ENCODE measurements at places on chromosomes 16 and 17.

DNA sequence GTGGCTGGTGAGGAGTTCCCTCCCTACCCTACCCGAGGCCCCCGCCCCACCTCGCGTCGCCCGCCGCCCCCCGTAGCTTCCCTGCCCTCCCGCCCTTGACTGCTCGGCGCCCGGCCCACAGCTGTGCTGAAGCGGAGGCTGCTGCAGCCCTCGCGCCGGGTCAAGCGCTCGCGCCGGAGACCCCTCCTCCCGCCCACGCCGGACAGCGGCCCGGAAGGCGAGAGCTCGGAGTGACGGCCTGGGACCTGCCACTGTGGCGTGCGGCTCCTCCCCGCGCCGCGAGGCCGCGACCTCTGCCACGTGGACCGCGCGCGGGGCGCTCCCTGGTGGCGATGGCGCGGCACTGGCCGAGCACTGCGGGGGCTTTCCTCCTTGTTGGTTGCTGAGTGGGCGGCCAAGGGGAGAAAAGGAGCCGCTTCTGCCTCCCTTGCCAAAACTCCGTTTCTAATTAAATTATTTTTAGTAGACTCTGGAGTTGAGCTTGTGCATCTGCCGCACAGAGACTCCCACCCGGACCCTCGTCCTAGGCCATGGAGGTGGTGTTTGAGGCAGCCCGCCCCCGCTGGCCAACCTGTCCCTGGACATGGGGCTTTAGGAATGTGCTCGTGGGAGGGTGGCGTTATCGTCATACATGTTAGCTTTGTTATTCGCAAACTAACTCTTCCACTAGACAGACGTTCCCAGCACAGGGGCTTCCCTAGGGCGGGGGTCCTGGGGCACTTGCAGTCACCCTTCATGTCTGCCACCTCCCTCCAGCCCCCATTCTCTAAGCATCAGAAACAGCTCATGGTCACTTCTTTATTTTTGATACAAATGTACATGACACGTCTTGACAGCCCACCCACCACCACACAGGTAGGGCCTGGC lies 4.4 kb downstream of the TP53I13 start:
- DNase-seq = peak; percentile 63

- no peak for DNase-seq
Observed at GRCh38 chr17:75672011-75672410, 4.9 kb downstream of the SAP30BP start.

- peak; percentile 55 for DNase-seq
Observed at GRCh38 chr17:41814195-41814594, 1.4 kb downstream of the FKBP10 start.

DNA sequence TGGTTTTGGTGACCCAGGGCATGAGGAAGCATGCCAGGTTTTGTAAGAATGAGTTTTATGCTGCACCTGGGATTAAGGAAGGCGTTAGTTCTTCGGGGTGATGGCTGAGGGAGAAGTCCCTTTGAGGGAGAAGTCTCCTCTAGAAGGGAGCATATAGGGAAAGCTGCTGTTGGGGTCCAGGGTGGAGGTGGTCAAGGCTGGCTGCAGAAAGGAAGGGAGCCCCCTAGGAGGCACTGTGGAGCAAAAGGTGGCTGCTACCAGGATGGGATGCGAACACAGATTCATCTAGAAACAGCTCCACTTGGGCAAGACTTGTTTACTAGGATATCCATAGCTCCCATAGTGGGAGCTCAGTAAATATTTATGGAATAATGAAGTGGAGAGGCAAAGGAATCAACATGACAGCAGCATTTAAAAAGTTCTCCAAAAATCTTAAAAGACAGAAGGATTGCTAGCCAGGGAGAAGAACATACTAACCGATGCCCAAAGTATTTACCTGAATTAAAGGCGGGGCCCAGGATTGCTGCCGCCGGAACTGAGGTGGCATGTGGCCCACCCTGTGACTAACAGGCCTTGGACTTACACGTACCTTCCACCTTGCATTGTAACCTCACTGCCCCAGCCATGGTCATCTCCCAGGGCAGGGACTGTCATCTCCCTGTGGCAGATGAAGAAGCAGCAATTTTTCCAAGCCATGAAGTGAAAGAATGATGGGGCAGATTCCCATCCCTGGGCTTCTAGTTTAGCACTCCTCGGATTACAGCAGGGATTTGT lies 7.1 kb upstream of the LPCAT2 start:
- DNase-seq = no peak

DNA sequence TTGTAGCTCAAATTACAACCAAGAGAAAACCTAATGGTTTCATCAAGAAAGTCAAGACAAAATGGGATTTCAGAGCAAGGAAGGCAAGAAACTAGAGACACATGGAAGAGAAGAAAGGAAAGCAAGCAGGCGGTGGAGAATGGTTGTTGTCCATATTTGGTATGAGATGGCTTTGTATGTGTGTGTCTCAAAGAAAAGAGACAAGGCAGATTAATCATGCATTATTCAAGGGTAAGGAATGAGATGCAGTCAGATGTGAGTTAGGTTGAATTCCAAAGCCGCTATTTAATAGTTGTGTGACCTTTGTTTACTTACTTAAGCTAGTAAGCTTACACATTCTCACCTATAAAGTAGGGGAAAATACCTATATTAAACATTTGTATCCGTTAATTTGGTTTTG lies 1029.6 kb downstream of the CDH11 start:
- DNase-seq = peak; percentile 64

- peak; percentile 78 for DNase-seq
Observed at GRCh38 chr16:85767531-85767930, 16.6 kb upstream of the C16orf74 start.

- DNase-seq = peak; percentile 84
Observed at GRCh38 chr17:29710891-29711418, 88.2 kb upstream of the CORO6 start.

- no peak for DNase-seq
Observed at GRCh38 chr16:10663146-10663545, 31.6 kb downstream of the TEKT5 start.

GRCh38 chr17:77373299-77374169 lies 232.8 kb downstream of the SEC14L1 start:
- no peak for DNase-seq

DNA sequence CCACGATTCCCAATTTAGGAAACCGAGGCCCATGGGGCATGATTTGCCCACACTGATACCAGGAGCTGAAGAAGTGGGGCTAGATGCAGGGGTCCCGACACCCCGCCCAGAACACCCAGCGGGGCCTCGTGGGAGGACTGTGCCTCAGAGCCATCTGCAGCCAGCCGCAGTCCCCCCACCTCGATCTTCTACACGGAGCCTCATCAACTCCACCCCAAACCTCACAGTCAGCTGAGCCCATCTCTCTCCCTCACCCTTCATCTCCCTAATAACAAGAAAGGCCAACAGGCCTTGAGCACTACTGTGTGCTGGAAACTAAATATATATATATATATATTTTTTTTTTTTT lies 4.2 kb downstream of the ITGAE start:
- no peak for DNase-seq

- DNase-seq = no peak
Observed at GRCh38 chr16:2777903-2778629, 986 bp upstream of the ELOB start.

DNA sequence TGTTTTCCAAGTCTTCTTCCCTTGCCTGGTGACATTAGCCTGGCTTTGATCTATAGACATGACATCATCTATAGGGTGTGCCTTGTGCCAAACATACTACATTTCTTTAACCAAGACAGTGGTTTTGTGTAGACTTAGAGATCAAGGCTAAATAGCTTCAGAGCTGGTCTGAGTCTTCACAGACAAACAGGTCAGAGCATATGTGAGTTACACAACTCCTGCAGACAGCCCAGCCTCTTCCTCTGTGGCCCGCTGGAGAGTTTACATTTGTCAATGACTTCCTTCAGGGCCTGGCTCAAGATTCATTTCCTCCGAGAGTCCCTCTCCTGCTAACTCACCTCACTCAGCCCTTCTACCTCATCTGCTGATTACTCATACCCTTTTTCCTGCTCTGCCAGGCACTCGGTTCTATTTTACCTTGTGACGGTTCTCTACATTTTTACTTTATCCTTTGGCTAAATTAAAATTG lies 73.1 kb upstream of the TANC2 start:
- peak; percentile 86 for DNase-seq

GRCh38 chr17:79966681-79967080 lies 69.0 kb downstream of the TBC1D16 start:
- DNase-seq = no peak

DNA sequence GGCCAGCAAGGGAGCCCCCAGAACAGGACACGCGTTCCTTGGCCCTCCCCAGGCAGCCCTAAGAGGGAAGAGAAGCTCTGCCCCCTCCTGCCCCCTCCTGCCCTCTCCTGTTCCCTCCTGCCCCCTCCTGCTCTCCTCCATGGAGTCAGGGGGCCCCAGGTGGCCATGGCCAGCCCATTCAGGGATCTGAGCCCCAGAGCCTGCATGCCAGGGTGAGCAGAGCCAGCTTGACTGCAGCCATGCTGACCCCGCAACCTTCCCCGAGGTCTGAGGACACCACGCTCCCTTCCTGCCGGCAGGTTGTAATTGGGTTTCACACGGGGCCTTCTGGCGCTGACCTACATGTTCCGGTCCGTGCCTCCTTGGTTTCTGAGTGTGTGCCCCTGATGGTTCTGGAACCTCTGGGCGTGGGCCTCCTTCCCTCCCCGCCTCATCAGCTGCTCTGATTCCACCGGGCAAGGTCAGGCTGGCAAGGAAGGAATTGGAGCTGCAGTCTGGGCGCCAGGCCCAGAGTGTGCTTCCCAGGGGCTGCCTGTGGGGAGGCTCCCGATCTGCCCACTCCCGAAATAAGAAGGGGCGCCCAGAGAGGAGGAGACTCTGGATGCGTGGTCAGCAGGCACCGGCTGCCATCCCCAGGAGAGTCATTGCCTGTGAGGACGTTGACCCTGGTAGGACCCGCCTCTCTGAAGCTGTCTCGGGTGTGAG lies 23.7 kb upstream of the NPTX1 start:
- no peak for DNase-seq

DNA sequence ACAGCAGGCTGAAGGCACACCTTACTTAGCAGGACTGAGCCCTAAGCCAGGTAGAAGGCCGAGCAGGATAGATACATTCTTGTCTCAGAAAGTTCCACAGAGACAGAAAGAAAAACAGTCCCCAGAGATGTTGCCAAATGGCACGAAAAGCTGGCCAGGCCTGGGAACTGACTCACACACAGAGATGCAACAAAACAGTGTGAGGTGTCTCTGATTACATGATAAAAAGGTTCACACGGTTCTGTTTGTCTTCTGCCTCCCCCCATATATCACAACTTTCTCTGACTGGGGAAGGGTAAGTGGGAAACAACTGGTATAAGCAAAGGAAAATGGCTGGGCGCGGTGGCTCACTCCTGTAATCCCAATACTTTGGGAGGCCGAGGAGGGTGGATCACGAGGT lies 1.7 kb downstream of the WBP2 start:
- peak; percentile 63 for DNase-seq

DNA sequence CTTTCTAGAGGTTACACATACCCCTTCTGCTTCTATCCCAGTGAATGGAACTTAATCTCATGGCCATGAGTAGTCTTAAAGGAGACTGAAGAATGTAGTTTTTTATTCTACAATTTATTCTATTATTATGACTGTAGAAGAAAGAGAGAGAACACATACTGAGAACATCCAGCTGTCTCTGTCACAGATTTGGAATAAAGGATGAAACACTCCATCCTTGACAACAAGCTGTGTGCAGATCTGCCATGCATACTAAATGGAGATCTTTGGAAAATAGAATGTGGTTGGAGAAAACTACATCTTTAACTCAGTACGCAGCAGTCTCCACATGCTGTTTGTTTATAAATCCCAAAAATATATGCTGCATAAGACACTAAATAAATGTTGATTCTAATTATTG lies 54.1 kb upstream of the NUDT7 start:
- DNase-seq = no peak

DNA sequence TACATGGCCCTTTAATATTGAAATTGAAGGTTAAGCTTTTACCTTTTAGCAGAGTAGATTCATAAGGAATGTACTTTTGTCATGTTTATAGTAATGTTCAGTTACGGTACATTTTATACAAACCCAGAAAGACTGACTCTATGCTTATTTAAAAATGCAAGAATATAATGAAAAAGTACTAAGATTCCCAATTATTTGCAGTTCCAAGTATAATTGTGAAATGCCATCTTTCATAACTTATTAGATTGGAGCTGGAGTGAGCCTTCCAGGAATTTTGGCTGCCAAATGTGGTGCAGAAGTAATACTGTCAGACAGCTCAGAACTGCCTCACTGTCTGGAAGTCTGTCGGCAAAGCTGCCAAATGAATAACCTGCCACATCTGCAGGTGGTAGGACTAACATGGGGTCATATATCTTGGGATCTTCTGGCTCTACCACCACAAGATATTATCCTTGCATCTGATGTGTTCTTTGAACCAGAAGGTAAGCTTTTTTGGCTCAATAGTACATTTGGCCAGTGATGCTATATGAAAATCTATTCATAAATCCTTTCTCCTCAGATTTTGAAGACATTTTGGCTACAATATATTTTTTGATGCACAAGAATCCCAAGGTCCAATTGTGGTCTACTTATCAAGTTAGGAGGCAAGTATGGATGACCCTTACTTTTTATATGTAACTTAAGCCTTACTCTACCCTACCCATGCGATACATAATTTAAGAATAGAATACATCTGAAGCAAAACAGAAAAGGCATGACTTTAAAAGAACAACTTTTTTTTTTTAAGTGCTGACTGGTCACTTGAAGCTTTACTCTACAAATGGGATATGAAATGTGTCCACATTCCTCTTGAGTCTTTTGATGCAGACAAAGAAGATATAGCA lies 4.2 kb downstream of the SRSF2 start:
- peak; percentile 48 for DNase-seq

DNA sequence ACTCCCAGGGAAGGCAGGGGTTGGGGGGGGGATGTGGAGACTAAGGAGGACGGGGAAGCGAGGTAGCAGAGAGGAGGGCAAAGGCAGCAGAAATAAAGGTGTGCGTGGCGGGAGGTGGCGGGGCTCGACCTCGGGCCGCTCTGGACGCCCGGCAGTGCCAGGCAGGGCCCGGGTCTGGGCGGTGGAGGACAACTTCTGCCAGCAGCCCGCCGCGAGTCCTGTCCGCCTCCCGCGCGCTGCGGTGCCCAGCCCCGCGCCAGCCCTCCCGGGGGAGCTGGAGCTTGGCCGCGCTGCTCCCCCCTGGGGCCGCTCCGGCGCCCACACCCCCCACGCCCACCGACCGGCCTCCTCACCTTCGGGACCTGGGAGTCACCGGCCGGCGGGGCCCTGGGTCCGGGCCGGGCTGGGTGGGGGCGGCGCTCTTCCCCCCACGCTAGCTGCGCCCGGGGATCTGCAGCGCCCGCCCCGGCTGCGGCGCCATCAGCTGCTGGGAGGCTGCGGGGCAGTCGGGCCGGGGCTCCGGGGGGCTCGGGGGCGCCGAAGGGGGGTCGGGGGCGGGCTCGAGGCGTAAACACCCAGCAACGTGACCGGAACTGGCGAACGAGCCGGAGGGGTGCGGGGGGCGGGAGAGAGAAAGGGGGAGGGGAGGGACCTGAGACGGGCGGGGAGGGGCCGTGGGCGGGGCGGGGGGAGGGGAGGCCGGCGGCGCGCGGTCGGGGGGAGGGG lies at the start of gene CCDC92B:
Gene CCDC92B, minus strand, starts transcription at position 595 of the 726 bp plus-strand sequence. CDS start 14,507 bp downstream, outside the sequence.
- DNase-seq = no peak

- DNase-seq = no peak
Observed at GRCh38 chr17:55990332-55991006, 162.8 kb upstream of the ANKFN1 start.

Data from fibroblast of mammary gland (primary cell).